ENCODE measurements at places on chromosomes 3 and 15.
A peak's percentile ranks its signal among the peaks of the same experiment; 100 is the strongest.

- DNase-seq, result no peak
These were observed 11.1 kb downstream of the DCUN1D1 start for GRCh38 chr3:182969277-182969676.

DNA sequence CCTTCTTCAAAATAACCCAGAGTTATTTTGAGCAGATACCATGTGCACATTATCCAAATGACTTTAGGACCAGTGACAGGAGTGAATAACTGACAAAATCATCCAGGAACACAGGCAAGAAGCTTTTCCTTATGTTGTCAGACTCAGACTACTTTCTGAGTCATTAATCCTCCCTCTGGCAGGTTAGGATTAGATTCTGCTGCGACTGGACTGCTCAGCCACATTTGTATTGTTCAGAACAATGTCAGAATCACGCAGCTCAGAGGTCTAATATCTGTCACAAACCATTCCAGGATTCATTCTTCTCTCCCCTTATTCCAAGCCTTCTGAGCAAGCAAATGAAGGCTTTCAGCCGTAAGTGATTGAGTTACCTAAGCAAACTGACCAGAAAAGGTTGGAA is 34.8 kb upstream of the FAM174B start:
- no peak for DNase-seq

DNA sequence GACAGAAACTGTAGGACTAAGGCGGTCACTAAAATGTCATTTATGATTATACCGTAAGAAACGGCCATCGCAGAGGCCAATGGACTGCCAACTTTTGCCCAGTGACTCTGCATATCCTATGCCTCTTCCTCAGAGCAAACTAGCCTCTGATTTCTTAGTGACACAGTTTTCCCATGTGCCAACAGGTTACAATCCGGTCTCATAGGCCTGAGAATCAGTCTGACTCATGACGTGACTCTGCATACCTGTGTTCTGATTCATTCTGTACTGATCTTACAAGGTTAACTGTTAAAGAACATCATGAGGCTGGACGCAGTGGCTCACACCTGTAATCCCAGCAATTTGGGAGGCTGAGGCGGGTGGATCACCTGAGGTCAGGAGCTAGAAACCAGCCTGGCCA is 17.8 kb downstream of the RUBCN start:
- no peak for DNase-seq

DNA sequence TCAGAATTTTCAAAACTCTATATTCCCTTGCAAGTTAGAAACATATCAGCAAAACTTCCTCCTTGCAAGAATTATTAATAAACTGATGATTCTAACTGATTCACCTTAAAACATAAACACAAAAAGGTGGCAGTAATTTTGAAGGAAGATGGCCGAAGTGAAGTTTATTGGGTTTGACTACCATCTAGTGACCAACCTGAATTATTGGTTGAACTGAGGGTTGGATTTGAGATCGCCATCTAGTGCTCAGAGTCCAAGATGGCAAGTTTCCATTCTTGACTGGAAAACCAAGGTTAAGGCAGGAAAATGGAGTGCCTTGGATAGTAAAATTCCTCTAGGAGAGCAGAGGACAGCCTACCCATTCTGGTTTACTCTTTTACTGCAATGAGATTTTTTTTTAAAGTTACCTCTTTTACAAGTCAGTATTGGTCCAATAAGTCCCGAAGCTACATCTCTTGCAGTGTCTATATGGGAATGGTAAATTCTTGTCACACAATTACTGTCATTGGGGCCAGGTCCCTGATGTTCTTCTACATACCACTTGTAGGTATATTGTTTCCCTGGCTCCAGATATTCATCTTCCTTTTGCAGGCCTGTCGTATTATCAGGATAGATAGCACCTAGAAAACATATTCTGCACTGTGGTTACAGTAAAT is 51.6 kb upstream of the CP start:
- peak; percentile 64 for DNase-seq

DNA sequence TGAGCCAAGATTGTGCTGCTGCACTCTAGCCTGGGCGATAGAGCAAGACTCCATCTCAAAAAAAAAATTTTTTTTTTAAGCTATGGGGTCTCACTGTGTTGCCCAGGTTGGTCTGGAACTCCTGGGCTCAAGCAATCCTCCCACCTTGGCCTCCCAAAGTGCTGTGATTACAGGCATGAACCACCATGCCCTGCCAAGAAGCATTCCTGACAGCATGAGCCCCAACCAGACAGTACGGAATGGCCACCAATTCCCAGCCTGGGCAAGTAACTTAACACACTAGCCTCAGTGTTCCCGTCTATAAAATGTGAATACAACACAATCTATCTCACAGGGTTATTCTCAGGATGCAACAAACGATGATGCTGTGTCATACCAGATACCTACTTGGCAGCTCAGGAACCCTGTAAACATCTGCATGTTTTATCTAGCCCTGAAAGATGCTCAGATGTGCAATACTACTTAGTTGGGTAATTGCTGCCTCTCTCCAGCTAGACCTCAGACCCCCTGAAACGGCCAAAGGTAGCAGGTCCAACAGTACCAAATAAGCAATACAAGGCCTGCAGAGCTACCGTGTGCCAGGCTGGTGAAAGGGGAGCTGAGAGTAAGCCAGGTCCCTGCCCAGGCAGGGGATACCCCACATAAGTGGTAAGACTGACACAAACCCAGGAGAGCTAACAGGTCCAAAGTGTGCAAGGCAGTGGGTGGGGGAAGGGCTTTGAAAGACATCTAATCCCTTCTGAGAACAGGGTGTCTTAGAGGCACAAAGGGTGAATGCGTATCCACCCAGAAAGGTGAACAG is 1.9 kb downstream of the TKT start:
- DNase-seq, result peak; percentile 41

- no peak for DNase-seq
These were observed 104.2 kb upstream of the SPRED1 start for GRCh38 chr15:38148471-38148870.

GRCh38 chr3:13716540-13717221 is 163.2 kb downstream of the WNT7A start:
- DNase-seq, result peak; percentile 22

DNA sequence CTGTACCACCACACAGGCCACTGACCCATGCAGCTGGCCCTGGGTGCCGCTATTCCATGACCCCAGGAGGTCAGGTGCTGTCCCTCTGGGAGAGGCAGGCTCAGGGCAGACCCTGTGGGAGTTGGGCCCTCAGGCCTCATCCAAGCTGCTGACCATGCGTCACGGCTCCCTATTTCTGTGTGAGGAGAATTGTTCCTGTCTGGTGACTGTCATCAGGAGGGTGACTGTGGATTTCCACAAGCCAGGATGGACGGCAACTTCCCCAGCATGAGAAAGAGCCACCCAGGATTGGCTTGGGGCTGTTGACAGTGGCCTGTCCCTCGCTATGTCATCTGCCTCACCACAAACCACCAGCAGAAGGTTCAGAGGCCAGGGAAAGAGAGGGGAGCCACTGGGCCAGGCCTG is 41.4 kb downstream of the ZDHHC19 start:
- DNase-seq, result no peak

- no peak for DNase-seq
These were observed 495.1 kb upstream of the SGO1 start for GRCh38 chr3:20680990-20681628.

DNA sequence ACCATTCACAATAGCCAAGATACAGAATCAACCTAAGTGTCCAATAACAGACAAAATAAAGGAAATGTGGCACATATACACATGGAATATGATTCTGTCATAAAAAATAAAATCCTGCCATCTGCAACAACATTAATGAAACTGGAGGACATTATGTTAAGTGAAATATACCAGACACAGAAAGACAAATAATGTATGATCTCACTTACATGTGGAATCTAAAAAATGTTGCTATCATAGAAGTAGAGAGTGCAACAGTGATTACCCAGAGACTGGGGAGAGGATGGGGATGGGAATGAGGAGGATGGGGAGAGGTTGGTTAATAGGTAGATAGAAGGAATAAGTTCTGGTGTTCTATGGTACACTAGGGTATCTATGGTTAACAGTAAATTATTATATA is 28.7 kb downstream of the MRPL3 start:
- no peak for DNase-seq

GRCh38 chr15:41904541-41905005 is 10.7 kb upstream of the SPTBN5 start:
- DNase-seq, result peak; percentile 84

- no peak for DNase-seq
These were observed 37.3 kb downstream of the EXOG start for GRCh38 chr3:38533285-38533976.

DNA sequence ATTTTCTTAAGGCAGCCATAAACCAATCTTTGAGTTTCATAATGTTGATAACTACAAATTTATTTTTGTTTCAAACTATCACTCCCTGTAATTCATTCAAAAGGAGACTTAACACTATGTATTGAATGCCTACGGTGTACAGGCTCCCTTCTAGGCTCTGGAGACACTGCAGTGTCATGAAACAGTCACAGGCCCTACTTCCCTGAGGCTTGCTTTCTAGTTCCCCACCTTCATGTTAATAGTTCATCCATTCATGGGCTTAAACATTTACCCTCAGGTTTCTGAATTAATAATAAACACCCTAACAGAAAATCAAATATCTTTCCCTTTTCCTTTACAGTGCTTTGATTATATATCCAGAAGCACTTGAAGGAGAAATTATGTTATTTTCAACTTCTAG is 168.7 kb downstream of the CHL1 start:
- no peak for DNase-seq

GRCh38 chr3:32459450-32459849 is 43.2 kb downstream of the CMTM6 start:
- no peak for DNase-seq

- no peak for DNase-seq
These were observed 69.3 kb downstream of the RAB11A start for GRCh38 chr15:65938604-65939003.

GRCh38 chr3:55899887-55900286 is 412.8 kb upstream of the WNT5A start:
- DNase-seq, result no peak

DNA sequence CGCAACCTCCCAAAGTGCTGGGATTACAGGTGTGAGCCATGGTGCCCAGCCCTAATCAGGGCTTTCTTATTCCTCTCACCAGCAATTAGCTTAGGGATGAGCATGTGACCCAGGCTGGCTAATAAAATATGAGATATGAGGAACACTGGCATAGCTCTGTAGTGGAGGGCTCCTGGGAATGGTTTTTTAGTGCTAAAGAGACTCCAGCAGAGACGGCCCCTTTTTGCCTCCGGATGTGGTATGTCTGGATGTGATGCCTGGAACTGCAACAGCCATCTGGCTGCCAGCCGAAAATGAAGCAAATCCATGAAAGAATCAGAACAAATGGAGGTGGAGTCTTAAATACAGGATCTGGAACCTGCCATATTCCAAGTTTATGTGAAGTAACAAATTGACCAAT is 69.1 kb upstream of the MAGI1 start:
- no peak for DNase-seq

DNA sequence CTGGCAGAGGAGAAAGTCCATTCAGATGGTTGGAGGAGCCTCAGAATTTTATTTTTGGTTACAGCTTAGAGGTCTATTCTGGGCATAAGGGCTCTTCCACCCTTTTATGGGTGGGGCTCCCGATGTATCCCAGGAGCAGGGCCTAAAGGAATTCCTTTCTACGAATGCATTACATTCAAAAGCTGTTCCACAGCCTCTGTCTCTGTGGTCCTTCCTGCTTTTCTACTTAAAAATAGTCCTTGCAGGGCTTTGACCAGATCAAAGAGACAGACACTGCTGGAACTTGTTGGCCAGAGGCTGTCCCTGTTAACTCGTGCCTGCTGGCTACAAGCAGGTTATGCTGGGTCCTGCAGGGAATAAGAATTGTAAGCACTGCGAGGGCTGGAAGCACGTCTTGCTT is 14.4 kb upstream of the NOX5 start:
- DNase-seq, result no peak

GRCh38 chr3:122988508-122988907 is 39.1 kb downstream of the SEMA5B start:
- no peak for DNase-seq

GRCh38 chr15:88036154-88036839 is 220.2 kb downstream of the NTRK3 start:
- DNase-seq, result no peak

DNA sequence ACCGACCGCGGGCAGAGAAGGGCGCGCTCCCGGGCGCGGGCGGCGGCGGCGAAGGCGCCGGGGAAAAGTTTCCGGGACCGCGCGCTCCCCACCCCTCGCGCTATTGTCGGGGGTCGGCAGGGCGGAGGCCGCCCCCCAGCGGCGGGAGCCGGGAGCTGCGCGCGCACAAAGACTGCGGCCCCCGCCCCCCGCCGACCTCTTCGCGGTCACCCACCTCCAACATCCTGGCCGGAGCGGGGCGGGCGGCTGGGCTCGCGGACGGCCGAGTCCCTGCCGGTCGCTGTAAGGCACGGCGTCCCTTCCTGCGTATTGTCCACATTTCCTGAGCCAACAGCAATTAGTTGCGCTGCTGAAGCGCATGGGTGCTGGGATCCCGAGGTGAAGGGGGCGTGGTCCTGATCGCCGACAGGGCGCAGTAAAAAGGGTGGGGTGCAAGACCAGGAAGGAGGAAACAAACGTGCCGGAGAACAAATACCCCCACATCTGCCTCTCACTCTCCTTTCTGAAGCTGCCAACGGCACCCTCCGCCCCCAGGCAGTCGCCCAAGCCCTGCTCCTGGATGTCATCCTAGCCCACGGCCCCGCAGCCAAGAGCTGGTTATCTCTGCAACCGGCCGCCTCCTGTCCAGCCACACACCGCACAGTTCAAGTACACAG is at the start of gene TMEM44:
Gene TMEM44 (minus strand): TSS at position 71 of the 656 bp plus-strand sequence. CDS start 204 bp downstream, outside the sequence.
- peak; percentile 96 for DNase-seq

- peak; percentile 98 for DNase-seq
These were observed 1.5 kb upstream of the CLK3 start for GRCh38 chr15:74613953-74614743.

DNA sequence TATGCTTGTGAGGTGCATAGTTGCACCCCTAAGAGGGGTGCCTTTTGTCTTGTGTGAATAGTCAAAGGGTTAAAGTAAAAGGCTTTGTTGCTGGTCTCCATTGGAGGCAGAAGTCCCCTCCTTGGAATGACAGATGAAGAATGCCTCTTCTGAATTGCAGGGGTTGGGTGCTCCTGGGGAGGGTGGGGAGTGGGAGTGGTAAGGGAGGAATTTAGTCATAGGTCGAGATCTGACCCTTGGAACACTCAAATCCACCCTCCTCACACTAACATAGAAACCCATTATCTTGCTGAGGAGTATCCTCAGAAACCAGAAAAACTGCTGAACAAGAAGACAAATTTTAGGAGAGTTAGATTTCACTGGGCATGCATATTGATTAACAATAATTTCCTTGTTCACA is 4.7 kb downstream of the CTXND1 start:
- no peak for DNase-seq

GRCh38 chr3:55271549-55271948 is 215.6 kb downstream of the WNT5A start:
- DNase-seq, result no peak

DNA sequence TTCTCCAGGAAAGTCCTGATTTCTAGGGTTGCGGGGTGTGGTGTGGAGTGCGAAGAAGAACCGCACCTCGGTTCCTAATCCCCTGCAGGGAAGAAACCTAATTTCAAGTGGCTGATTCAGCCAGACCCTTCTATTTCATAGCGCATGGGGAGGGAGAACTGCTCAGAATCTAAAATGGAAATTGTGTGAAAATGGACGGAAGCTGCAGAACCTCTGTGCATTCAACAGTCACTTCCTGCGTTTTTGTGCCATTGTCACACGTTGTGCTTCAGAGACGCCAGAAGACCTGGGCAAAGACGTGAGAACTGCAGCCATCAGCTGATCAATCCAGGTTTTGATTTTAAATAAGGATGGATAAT is 1.2 kb downstream of the SIDT1 start:
- no peak for DNase-seq

- no peak for DNase-seq
These were observed 40.8 kb downstream of the RPLP1 start for GRCh38 chr15:69493406-69493805.

- DNase-seq, result no peak
These were observed 22.0 kb downstream of the SLC7A14 start for GRCh38 chr3:170563712-170564423.

Data from D341Med (cell line).